DMS79 (cell line): ENCODE measurements at places on chromosomes 7 and 10.

DNA sequence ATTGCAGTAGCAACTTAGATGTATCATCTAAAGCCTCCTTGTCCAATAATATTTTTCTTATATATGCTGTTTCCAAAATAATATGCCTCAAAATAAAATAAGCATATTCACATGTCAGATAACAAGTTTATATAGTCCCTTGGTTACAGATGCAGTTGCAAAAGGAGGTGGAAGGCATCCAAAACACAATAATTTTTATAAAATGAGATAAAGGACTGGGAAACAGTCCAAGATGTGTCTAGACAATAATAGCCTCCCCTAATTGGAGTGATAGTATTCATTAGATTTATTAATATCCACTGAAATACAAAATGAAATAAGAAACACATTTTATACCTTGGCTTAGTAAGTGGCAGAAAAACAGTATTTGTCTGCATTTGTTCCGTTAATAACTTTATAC lies 30.3 kb downstream of the BCAP29 start:
- DNase-seq = no peak

DNA sequence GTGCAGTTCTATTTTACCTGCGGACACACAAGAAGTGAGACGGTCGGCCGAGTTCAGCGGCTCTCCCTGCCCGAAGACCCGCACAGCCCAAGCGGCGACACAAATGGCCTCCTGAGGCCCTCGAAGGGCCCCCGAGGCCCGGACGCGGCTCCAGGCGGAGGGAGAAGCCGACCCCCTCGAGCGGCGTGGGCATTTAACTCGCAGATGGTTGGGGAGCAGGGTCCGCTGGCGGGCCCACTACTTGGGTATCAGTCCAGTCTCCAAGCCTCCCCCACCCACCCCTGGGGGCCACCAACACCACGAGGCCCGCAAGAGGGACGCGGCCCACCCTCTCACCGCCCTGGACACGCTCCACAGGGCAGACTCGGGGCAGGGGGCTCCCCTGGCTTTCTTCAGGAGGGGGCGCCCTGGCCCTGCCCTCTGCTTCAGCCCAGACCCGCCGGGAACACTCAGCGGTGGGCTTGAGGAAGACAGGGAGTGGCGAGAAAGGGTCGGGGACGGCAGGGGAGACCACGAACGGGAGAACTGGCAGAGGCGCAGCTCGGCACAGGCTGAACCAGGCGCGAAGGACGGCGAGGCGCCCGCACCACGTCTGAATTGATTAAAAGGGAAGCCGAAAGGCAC lies 1.7 kb downstream of the IGF2BP3 start:
- no peak for DNase-seq

DNA sequence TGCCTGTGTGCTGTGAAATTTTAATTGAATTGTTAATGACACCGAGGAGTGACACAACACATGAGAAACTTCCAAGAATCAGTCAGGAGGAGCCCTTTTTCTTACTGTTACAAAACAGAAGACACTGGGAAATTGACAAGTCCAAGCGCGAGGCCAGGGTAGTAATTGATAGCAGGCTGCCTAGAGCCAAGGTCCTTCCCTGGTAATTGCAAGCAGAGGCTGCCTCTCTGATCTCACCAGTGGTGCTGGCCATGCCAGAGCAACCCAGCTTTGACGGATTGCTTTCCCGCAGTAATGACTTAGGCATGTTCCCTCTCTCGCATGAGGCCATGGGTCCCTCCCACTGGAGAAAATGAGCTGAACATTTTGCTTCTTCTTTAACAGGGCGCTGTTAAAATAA lies 111.5 kb downstream of the LRMDA start:
- no peak for DNase-seq

GRCh38 chr7:14218338-14218737 lies 228.9 kb upstream of the ETV1 start:
- no peak for DNase-seq

DNA sequence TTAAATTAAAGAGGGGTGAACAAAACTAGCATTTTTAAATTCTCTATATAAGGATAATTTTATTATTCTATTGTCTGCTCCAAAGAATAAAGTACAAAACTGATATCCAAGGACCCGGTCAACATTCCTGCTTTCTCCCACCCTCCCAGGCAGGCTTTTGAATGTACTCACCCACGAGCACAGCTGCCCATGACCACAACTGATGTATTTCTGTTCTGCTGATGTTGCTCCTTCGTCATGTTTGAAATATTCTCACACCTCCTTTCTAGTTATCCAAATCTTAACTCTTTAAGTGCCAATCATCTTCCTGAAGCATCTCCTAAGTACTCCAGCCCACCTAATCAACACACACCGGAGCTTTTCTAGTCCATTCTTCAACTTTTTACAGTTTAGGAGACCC lies 46.7 kb downstream of the CALD1 start:
- DNase-seq = no peak

GRCh38 chr7:141704741-141705140 lies 2.8 kb upstream of the DENND11 start:
- no peak for DNase-seq

DNA sequence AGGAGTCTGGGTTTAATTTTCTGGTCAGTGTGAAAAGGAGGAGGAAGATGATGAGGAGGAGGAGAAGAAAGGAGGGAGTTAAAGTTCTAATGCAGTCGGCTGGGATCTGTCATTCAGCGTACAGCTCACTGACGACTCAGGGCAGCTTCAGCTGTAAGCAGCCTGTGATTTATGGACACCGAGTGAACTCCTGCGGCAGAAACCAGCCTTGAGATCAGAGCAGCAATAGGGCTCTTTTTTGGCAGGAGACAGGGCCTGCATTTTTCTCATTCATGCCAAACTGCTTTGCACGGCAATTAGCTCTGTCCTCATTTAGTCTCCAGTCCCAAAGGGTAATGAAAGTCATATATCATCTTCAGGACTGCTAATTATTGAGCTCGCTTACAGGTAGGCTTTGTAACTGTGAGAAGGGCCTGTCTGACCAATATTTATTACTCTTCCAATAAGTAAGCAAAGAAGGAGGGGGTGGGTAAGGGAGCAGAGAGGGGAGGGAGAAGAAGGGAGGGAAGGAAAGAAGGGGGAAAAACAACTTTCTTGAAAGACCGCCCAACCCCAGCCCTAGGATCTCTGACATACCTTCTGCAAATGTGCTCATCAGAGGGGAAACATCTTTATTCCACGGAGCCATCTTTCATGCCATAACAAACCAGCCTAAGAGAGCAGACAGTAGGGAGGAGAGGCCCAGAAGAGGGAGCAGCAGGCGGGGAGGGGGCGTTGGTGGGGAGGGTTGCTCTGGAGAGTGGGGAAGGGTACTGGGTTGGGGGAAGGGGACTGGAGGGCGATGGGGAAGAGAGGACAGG lies 48.1 kb upstream of the COMTD1 start:
- DNase-seq = no peak

GRCh38 chr10:118818621-118819221 lies 64.0 kb upstream of the CACUL1 start:
- DNase-seq = peak; percentile 74

GRCh38 chr10:12394241-12395033 lies 45.1 kb downstream of the CAMK1D start:
- no peak for DNase-seq

DNA sequence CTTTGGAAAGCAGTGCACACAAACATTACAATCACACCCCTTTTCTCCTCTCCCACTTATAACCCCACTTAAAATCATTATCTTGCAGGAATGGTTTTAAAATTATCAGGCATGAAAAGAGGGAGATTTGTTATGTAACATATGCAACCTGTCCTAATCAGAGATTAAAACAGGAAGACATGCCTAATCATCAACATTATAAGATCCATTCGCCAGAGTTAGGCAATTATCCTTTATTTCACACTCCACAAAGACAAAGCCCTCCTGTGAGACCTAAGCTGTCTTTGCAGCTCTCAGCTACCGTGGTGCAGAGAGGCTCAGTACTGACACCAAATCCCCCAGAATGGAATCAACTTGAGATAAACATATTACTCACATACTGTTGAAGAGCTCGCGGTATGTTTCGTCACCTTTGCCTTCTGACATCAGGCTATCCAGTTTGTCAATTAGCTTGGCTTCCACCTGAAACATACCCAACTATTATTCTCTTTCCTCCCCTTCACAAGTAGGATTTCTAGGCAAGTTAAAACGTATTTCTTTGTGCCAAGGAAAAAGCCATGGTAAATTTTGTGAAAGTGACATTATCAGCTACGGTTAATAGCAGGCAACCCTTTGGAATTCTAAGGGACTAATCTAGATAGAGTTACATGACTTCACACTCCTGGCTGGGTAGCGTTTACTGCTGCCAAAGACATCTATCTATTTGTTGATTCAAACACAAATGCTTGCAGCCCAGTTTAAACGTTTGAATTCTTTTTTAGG lies 226.2 kb upstream of the IMMP2L start:
- DNase-seq = no peak

DNA sequence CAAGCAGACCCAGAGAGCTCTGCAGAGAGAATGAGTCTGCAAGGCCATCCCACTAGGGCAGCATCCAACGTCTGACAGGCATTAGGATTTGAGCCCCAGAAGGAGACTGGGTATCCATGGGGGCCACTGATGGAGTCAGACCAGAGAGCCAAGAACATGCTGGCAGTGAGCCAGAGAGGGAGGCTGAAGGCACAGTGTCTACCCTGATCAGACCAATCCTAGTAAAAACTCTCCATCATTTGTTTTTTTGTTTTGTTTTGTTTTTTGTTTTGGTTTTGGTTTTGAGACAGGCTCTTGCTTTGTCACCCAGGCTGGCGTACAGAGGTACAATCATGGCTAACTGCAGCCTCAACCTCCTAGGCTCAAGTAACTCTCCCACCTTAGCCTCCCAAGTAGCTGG lies 133.1 kb upstream of the LYZL2 start:
- no peak for DNase-seq

GRCh38 chr7:99261646-99262045 lies 11.0 kb upstream of the MYH16 start:
- DNase-seq = no peak

- DNase-seq = no peak
Observed at GRCh38 chr10:132404169-132404880, 7.3 kb downstream of the PWWP2B start.

- no peak for DNase-seq
Observed at GRCh38 chr7:19143881-19144574, 1.2 kb downstream of the FERD3L start.

DNA sequence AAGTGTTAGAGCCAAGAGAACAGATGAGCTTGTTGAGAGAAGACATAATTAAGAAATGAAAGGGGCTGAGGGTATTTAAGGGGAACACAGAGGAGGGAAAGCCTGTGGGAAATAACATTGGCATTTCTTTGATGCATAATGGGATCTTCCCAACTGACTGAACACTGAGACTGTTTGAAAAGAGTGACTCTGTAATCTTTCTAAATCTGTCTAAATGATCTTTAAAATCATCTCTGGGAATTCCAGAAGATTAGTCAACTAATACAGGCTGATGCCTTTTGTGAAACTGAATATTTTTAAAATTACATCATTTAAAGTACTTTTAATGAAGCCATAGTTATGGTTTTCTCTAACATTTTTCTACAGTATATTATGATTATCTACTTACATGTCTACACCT lies 17.4 kb upstream of the SLC35G1 start:
- no peak for DNase-seq

DNA sequence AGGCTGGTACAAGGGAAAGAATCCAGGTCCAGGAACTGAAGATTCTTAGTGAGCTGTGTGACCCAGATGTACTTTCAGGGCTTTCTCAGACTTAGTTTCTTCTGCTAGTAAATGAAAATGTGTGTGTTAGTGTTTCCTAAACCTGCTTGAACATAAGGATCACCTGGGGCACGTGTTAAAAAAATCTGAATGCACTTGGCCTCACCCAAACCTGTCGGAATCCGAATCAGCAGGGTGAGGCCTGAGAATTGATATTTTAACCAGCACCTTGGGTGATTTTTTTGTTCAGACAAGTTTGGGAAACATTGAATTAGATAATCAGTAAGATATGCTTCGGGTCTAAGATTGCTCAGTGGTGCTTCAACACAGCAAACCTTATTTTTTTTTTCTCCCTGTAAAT lies 59.7 kb downstream of the ZNF365 start:
- no peak for DNase-seq

- DNase-seq = no peak
Observed at GRCh38 chr7:50595491-50596102, 30.4 kb upstream of the DDC start.

GRCh38 chr10:131685007-131685406 lies 215.8 kb upstream of the PPP2R2D start:
- no peak for DNase-seq

GRCh38 chr7:132899-133298 lies 59.5 kb upstream of the FAM20C start:
- no peak for DNase-seq

DNA sequence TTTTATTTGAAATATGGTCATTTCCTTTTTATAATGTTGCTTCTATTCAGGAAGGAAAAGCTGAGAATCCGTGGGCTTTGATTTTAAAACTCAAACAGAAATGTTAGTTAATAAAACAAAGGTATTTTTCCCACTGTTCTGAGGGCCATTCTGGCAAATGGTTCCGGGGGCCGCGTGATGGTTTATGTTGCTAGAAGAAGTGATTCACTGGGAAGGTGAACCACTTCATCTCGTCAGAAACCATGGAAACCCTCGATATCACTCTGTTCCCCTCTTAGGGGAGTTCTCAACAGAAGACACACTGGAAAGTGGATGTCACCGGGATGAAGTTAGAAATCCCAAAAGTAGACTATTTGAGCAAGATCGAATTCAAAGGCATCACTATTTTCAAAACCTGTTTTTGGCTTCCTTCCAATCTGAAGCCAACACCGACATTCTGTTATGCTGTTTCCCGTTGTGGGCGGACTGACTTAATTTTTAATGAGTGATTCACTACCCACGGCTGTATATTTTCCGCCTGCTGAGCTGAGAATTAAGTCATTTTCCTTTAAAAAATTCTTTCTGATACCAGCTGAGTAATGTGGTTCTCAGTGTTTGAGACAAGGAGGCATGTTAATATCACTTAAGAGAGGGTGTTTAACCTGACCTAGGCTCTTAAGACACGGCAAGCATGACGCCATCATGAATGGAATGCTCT lies 84.1 kb downstream of the PTPRE start:
- DNase-seq = no peak

DNA sequence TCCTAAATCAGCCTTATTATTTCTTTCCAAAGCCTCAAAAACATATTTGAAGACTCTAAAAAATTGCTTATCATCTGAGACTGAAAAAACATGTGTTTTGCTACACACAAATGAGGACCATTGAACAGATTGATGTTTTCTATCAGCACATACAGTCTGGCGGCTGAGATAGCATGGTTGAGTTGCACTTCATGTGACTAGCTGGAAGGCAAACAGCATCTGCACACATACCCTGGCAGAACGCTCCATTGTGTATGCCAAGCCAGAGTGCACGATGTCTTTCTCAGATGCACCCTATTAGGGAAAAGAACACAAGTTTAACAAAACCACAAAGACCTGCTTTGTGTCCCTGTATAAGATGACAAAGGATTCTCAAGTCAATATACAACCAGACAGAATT lies 33.0 kb downstream of the FAM25A start:
- no peak for DNase-seq

GRCh38 chr10:103166523-103166922 lies 26.5 kb downstream of the NT5C2 start:
- no peak for DNase-seq

DNA sequence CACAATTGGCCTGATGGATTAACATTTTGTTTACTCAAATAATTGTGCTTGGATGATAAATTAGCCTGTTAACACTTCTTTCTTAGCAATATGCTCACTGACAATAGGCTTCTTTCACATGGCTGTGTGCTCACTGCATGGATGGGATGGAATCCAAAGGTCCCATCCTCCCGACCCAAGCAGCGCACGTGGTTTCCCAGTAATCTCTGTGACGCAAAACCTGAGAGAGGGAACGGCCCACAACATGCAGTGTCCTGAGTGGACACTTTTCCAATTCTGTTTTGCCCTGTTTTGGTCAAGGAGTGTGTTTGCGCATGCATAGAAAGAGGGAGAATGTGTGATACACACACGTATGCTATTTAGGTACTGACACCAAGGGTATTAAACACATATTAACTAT lies 42.1 kb upstream of the RASGEF1A start:
- DNase-seq = no peak
